ENCODE measurements at places on chromosomes 1 and 21.

DNA sequence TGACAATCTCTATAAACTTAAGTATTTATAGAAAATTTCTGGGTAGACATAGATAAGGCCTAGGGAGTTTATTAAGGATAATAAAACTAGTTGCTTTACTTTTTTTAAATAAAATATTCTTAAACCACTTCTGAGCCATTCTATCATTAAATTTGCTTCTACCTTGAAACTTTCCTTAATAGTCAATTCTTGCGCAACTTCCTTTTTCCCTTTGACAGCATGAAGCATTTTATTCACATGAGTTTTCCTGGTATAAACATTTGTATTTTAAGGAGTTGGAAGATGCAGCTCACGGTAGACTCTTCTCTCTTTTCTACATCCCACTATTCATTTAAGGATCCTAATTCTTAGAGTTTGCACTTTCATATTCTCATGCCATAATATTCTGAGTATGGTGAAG is 75.8 kb upstream of the DPH5 start:
- no peak for DNase-seq

DNA sequence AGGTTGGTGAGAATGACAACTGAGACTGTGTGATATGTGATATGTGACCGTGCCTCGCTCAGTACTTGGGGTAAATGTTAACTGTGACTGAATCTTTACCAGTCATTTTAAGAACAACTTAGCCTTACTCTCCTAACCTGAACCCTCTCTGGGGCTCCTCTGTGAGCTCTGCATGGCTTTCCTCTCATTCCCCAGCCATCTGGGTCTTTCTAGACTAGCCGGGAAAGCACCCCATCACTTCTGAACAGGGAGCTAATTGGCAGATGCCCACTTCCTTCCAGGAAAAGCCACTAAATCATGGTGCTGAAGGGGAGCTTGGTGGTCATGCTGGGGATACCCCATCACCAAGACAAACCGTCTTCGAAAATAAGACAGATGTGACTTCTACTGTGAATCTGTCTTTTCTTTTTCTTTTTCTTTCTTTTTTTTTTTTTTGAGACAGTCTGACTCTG is 16.5 kb upstream of the FOXO6 start:
- DNase-seq = no peak

DNA sequence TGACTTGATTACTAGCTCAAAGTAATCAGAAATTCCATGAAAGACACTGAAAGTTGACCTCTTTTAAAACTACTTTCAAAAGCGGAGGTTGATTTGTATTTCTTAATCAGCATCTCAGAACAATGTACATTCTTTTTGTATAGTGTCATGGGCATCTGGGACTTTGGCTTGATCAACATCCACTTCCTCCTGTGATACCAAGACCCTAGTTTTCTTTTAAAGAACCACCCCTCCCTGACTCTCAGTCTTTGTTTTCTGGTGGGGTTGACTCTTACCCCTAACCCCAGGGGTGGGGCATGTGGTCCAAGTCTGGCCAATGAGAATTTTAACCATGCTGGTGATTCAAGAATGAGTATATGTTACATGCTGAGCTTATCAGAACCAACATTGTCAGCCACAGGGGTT is 21.7 kb upstream of the IRF2BP2 start:
- peak; percentile 71 for DNase-seq

- no peak for DNase-seq
These were observed 130.2 kb downstream of the NR5A2 start for GRCh38 chr1:200157715-200158114.

- no peak for DNase-seq
These were observed 32.2 kb downstream of the TRIM62 start for GRCh38 chr1:33149453-33150190.

- no peak for DNase-seq
These were observed 14.1 kb downstream of the RPL5 start for GRCh38 chr1:92845908-92846307.

GRCh38 chr1:183778568-183779433 is 26.1 kb upstream of the RGL1 start:
- no peak for DNase-seq
